Fibroblast of skin of right biceps (primary cell): ENCODE measurements at places on chromosomes 4 and X.

GRCh38 chr4:19514276-19515070, 737.2 kb upstream of the SLIT2 start:
- no peak for DNase-seq

GRCh38 chr4:89371614-89372013, 64.0 kb upstream of the GPRIN3 start:
- no peak for DNase-seq

DNA sequence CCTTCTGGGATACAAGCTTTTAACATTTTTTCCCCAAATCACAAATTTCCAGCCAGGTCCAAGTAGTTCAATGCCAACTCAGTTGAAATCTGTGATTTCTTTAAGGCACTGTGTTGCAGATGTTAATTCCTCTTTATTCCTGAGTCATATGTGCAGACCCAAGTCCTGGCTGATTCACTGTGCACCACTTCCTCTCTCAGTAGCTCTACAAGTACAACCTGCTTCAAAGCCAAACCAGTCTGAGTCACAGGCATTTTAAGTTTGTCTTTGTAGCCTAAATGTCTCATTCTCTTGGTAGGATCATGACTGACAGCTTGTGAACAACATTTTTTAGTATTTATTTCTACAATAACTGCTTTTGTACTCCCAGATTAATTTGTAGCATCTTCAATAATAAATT, 165.6 kb upstream of the S100G start:
- DNase-seq, result peak; percentile 96

- no peak for DNase-seq
Measured at GRCh38 chrX:37047776-37048175, 39.6 kb downstream of the FAM47C start.

GRCh38 chr4:129335276-129335675, 239.3 kb downstream of the C4orf33 start:
- DNase-seq, result peak; percentile 1

GRCh38 chr4:78621395-78621794, 69.8 kb downstream of the ANXA3 start:
- no peak for DNase-seq

- no peak for DNase-seq
Measured at GRCh38 chr4:16158504-16158852, 67.8 kb downstream of the TAPT1 start.
